ENCODE measurements at places on chromosomes 1 and 21.

DNA sequence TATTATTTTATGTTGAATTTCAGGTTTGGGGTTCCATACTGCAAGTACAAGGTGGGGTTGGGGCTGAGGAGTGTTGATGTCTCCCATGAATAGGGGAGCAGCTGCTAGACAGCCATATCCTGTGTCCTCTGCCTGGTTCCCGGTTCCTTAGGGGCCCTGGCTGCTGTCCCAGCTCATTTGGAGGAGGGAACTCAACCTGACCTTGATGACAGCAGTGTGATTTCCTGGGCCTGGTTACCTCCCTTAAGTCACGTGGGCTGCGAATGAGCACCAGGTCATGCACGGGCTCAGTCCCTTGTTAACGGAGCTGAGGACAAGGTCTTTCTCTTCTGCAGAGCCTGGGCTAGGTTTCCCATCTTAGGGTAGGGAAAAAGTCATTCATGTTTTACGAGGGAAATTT lies 85.1 kb downstream of the MTR start:
- DNase-seq = no peak

GRCh38 chr1:32816676-32817158 lies 441 bp downstream of the YARS1 start:
- DNase-seq = peak; percentile 21

- DNase-seq = no peak
Observed at GRCh38 chr1:27832762-27833161, 2.2 kb downstream of the PPP1R8 start.

DNA sequence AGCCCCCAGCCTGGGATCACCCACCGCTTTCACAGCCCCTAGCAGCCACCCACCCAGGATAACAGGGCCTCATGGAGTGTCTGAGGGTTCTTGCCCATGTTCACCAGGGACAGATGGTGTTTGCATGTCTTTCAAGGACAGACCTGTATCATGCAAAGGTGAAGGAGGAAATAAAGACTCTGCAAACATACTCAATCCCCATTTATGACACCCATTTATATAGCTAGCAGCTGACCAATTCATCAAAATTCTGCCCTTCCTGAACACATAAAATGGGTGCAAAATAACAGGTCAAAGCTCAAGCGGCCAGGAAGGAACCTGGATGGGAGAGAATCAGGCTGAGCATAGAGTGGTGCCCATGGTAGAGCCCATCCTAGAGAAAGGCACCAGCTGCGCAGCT lies 32.8 kb upstream of the LYPD8 start:
- DNase-seq = no peak

- DNase-seq = peak; percentile 37
Observed at GRCh38 chr1:19468397-19468956, 16.9 kb downstream of the CAPZB start.

DNA sequence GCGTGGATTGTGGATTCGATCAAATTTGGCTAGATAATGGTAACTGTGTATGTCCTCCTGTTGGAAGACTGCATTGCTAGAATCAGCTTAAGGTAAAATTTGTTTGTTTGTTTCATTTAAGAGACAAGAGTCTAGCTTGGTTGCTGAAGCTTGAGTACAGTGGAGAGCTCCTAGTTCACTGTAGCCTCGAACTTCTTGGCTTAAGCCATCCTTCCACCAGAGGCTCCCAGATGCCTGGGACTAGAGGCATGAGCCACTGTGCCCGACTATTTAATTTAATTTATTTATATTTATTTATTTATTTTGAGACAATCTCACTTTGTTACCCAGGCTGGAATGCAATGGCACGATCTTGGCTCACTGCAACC lies 1.5 kb downstream of the PHACTR4 start:
- DNase-seq = no peak

GRCh38 chr1:15277933-15278332 lies 30.9 kb downstream of the FHAD1 start:
- DNase-seq = no peak

DNA sequence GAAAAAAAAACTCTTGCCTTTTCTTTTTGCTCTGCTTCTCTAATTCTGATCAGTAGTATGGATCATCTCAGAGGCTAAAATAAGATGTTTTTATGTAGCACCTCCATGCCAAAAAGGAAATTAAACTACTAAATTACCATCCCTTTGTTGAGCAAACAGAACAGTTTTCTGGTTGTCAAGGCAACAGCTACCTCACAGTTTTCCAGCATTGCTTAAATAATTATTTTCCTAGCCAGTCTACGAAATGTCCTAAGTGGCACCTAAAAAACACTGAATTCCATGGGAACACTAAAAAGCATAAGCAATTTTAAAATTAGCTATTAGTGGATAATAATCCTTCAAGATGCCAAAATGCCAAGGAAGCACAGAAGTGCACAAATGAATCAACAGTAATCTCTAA lies 61.7 kb downstream of the ARID4B start:
- no peak for DNase-seq

DNA sequence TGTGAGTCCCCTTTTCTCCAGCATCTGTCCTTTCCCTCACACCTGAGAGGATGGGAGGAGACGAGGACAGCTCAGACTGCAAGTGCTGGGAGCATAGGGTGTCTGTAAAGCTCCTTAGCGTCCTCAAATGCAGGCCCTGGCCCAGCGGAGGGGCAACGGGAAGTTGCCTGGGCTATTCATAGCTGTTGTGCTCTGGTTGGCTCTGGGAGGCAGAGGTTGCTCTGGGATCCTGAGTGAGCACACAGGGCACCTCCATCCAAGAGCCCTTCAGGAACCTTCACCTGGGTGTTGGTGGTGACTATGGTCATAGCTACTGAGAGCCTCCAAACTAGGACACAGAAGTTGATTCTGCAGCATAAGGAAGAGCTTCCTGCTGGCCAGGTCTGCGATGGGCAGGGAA lies 2.6 kb downstream of the PADI1 start:
- DNase-seq = no peak

- no peak for DNase-seq
Observed at GRCh38 chr1:208475951-208476845, 232.0 kb upstream of the PLXNA2 start.

- DNase-seq = no peak
Observed at GRCh38 chr1:13541435-13542215, 27.8 kb upstream of the LRRC38 start.

DNA sequence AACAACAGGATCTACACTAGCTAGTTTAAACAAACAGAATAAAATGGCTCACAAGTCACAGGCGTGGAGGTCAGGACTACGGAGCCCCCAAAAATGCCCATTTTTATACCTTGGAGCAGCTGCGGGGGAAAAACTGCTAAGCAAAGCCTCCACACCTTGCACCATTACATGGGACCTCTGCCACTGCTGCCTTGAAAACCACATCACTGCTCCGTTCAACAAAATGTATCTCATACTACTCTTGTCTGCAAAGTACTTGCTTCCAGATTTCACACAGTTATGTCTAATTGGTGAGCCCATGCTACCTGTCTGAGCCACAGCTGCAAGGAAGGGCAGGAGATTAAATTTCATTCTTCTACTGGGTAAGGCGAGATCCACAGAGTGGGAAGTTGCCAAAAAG lies 24.4 kb downstream of the MRPL39 start:
- DNase-seq = no peak

GRCh38 chr1:112794654-112795239 lies 79.6 kb upstream of the PPM1J start:
- no peak for DNase-seq

GRCh38 chr1:2203671-2204414 lies 9.3 kb upstream of the FAAP20 start:
- no peak for DNase-seq

DNA sequence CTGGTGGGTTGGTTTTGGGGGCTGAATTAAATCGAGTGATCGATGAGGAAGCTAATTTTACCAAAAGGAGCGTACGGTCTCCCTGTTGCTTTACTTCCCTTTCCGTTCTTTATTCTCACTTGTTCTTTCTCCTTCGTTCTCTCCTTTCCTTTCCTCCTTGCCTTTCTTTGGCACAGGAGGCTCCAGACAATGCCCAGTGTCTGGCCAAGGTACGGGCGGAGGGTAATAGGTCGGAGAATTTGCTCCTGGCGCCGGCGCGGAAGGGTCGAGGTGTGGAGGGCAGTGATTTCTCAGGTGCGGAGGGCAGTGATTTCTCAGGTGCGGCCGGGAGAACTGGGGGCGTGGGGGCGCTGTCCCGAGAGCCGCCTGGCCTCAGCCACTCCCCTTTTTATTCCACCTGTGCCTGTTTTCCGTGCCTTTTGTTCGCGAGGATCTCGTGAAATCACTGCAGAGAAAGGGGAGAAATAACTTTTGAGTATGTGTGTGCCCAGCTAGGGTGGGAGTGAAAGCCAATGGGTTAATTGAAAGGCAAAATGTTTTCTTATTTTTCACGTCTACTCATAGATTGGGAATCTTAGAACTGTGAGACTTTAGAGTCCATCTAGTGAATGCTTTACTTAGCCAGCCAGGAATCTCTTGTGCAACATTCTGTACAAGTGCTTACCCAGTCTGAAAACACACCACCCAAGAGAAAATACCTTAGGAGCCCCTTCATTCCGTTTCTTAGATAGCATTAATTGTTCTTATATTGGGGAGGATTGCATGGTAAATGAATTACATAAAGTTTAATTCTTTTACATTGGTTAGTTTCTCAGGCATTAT lies 1.3 kb downstream of the FNBP1L start:
- peak; percentile 21 for DNase-seq

GRCh38 chr21:27808923-27809322 lies 842.0 kb upstream of the ADAMTS5 start:
- no peak for DNase-seq

GRCh38 chr1:247681288-247681897 lies 1.9 kb upstream of the OR13G1 start:
- peak; percentile 2 for DNase-seq

DNA sequence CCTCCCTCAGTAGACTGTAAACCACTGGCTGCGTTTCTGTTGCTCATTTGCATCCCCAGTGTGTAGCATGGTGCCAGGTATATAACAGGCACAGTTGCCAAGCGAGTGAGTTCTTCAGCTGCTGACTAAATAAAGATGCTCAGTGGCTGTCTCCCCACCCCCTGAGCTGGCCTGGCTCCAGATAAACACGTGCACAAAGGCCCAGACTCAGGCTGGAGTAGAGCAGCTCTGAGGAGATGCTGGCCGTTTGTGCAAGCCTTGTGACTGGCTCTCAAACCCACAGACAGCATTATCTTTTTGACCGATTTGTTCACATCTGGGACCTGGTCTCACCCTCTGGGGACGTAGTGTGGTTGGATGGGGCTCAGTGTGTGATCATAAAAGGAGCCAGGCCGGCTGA lies 7.1 kb downstream of the CHRNB2 start:
- DNase-seq = no peak

GRCh38 chr1:14222086-14222485 lies 376.4 kb upstream of the KAZN start:
- DNase-seq = no peak

- DNase-seq = no peak
Observed at GRCh38 chr1:181257117-181257516, 168.6 kb downstream of the IER5 start.

GRCh38 chr1:39590546-39590945 lies 14.0 kb upstream of the PABPC4 start:
- DNase-seq = no peak

- no peak for DNase-seq
Observed at GRCh38 chr1:30402031-30402430, 321.4 kb downstream of the MATN1 start.

- peak; percentile 40 for DNase-seq
Observed at GRCh38 chr1:172638885-172639831, 19.7 kb upstream of the FASLG start.

- no peak for DNase-seq
Observed at GRCh38 chr1:95982711-95983110, 738.9 kb upstream of the PTBP2 start.

- DNase-seq = peak; percentile 8
Observed at GRCh38 chr1:232844791-232845190, 39.6 kb downstream of the MAP10 start.

GRCh38 chr1:178004926-178005391 lies 35.1 kb upstream of the SEC16B start:
- no peak for DNase-seq

DNA sequence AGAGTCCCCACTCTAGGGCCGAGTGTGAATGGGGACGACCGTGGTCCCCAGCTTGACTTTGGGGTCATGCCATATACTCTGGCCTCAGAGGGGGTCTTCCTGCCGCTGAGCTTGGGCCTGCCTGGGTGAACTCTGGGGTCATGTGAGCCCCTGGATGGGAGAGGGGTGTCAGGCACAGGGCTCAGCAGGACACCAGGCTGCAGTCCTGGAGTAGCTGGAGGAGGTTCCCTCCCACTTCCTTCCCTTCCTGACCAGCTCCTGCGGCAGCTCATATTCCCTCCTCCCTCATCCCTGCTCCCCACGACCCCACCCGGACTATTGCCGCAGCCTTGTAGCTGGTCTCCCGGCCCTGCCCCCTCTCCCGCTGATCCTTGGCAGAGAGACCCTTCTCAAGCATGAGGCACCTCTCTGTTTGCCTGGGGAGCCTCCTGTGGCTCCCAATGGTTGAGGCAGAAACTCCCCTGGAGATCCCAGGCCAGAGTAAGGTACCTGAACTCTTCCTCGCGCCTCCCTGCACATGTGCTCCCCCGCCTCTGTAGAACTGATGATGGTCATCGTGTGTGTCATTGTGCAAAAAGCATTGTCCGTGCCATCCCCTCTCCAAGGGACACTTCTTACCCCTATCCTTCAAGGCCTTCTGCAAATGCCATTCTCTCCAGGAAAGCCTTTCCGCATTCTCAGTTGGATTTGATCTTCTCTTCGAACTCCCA lies 1.8 kb downstream of the TNFRSF1B start:
- DNase-seq = no peak

Data from A549 (cell line).